PC-9 (cell line): ENCODE measurements at places on chromosomes 6 and 20.

DNA sequence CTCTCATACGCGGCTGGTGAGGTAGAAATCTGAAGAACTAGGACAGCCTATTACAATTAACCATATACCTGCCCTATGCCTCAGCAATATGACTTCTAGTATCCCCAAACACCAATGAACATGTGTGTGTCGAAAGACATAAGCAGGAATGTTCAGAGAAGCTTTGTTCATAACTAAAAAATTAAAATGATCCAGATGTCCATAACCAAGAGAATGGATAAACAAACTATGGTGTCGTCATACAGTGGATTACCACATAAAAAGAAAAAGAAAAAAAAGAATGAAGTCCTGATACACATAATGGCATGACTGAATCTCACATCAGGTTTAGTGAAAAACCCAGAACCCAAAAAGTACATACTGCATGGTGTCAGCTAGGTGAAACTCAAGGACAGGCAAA, 73.9 kb downstream of the MDN1 start:
- DNase-seq, result no peak

DNA sequence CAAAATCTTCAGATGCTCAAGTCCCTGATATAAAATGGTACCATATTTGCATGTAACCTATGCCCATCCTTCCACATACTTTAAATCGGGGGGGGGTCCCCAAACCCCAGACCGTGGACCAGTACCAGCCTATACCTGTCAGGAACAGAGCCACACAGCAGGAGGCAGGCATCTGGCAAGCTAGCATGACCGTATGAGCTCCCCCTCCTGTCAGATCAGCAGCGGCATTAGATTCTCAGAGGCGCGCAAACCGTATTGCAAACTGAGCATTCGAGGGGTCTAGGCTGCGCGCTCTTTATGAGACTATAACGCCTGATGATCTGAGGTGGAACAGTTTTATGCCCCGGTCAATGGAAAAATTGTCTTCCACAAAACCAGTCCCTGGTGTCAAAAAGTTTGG, 30.7 kb downstream of the FGD2 start:
- DNase-seq, result no peak

- peak; percentile 66 for DNase-seq
Observed at GRCh38 chr6:158220786-158221442, 52.8 kb downstream of the GTF2H5 start.

DNA sequence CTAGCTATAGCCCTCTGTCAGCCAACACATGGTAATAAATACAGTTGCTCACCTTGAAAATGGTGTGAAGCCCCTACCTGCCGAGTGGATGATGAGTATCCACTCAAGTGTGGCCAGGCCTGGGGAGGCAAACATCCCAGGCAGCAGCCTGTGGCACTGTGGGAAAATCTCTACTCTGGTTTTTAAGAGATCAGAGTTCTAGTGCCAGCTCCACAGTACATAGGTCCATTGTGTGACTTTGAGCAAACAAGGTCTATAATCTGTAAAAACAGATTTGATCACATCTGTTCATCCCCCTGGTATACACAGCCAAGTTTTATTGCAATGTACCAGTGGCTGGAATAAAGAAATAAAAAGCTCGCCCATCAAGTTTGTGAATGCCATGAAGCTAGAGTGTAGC, 82.7 kb upstream of the ARMC2 start:
- no peak for DNase-seq

DNA sequence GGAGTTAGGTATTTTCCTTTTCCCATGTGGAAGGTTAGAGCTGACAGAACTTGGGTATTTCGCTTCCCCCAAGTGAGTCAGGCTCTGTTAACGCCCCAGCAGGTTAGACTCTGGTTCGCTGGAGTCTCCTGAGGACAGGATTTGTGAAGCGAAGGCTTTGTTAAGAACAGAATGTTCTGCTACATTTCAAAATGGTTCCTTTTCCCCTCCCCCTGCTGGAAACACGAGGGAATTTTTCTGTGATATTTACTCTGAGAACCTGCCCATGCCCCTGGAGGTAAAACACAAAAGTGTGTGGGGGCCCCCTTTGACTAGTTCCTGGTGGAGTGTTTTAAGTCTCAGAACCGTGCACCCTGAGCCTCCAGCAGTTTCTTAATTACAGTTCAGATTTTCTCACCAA, 731.4 kb upstream of the CITED2 start:
- no peak for DNase-seq

DNA sequence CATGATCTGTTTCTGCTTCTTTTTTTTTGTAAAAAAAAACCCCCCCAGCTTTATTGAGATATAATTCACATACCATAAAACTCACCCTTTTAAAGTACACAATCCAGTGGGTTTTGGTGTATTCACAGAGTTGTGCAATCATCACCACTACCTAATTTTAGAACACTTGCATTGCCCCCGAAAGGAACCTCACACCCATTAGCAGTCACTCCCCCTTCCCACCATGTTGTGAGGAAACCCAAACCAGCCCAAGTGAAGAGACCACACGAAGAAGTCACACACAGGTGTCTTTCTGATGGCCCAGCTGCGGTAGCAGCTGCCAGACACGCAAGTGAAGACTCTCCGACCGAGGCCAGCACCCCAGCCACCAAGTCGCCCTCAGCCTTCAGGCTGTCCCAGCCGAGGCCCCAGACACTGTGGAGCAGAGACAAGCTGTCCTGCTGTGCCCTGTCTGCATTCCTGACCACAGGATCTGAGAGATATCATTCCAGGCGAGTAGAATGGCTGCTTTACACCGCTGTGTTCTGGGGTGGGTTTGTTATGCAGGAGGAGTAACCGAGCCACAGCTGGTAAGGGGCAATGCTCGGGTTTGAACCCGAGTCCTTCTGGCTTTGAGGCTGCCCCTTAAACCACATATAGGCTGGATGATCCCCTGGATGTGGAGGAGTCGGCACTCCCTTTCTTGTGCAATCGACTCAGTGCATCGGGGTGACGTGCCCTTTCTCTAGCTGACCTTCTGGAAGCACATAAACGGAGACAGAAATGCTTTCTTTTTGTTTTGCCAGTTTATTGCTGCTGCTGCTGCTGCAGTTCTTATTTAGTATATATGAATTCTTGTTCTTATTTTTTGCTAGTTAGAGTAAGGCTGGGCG, 59.1 kb upstream of the PTPN1 start:
- peak; percentile 54 for DNase-seq

DNA sequence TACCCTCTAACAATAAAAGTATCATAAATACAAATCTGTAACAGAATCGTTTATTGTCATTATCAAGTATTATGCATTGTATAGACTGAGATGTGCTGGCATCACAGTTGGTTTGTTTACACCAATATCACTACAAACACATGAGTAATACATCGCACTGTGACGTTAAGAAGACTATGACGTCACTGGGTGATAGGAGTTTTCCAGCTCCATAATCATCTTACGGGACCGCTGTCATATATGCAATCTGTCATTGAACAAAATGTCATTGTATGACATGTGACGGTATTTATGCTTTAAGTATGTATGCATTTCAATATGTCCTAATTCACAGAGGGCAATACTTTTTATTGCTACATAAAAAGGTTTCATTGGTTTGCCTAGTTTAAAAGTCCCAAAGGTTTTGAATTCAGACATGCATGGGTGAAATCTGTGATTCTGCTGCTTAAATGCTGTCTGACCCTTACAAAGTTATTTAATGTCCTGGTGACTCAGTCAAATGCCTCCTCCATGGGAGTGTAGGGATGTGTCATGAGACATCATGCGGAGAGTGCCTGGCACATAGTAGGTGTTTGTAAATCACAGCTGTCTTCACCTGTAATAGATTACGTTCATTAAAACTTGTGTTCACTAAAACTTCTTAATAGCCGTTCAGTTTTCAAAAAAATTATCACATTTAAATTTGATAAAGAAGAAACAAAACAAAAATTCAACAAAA, 160.7 kb upstream of the PDE10A start:
- DNase-seq, result no peak

DNA sequence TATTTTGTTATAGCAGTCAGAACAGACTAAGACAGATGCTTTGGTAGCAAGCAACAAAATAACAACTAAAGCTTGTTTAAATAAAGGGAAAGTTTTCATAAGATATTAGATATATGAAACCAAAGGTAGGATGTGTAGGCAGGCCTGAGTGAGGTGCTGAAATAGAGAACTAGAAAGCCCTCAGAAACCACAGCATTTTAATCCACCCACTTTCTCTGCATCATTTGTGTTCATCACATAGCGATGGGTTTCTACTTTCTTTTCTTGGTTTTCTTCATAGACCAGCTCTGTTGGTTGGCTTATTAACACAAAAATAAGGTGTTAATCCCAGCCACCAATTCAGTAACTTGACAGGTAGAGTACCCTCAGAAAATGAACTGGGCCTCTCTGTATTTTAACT, 58.6 kb downstream of the RPS12 start:
- DNase-seq, result no peak

DNA sequence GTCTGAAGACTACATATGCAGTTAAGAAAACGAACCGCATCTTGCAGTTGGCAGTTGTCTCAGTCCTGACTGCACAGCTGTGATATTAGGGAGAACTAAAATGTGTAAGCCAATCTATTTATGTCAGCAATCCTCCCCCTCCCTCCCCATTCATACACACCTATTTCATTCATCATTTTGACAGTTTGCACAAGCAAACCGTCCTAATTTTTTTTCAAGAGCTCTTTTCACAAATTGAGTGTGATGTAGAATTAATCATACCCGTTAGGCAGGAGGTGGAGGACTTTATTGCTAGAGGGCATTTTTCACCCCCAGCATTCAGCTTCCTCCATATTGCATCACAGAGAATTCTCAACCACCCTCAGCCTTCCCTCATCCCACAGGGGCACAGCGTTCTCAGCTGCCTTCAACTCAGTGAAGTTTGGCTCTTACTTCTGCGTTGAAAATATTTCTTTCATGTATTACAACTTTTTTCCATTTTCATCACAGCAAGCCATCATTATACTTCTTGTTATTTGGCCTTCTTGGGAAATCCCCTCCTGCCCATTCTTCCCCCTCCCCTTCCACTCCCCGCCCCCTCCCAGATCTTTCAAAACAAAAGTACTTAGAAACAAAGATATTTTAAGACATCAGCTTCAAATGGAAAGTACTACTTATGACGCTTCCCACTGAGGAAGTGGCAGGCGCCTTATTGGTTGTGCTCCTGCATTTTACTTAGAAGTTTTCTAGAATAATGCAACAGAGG, 37.5 kb downstream of the NOX3 start:
- DNase-seq, result peak; percentile 3

- no peak for DNase-seq
Observed at GRCh38 chr6:2028457-2029038, 216.9 kb downstream of the GMDS start.

DNA sequence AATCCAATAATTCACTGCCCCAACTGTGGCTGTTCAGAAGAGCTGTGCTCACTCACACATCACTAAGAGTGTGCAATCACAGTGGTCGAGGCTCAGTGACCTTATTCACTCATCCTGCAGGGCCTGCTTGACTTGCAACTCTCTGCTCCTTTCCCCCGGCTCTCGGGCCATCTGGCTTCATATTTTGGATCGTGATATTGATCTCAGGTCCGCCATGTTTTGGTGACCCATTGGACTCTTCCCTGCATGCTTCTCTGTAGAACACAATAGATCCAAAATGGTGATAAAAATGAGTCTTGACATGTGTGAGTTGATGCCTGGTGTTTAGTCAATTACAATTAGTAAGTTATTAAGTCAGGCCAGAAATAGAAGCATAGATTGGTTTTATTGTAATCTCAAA, 313.9 kb upstream of the SOX4 start:
- DNase-seq, result no peak

GRCh38 chr6:166927240-166927934, 29.0 kb downstream of the RNASET2 start:
- no peak for DNase-seq

DNA sequence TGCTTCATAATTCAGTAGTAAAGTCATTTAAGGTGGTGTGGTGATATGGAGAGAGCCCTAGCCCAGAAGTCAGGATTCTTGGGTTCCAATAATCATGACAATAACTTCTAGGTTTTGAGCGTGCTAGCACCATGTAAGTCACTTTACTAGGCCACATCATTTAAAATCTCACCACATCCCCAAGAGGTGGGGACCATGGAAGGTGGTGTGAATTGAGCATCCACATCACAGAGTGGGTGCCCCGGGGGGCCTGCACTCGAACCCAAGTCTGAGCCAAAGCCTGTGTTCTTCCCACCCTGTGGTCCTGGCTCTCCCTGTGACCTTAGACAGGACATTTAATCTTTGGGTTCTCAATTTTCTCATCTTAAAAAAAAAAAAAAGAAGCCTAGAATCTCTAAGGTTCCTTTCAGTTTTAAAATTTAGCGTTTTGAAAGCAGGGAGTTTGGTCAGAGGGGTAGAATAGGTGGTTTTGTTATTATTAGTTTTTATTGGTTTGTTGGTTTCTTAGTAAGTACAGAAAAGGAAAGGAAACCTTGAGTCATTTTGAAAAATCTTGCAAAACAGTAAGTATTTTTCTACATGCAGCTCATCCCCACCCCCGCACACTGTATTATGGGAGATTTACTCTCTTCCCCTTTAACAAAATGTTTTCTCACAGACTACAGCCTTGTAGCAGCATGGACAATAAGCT, 26.4 kb downstream of the ARMC2 start:
- DNase-seq, result no peak

GRCh38 chr6:4318321-4318720, 182.9 kb upstream of the ECI2 start:
- DNase-seq, result no peak

GRCh38 chr6:166408936-166409755, 26.4 kb upstream of the MPC1 start:
- no peak for DNase-seq

DNA sequence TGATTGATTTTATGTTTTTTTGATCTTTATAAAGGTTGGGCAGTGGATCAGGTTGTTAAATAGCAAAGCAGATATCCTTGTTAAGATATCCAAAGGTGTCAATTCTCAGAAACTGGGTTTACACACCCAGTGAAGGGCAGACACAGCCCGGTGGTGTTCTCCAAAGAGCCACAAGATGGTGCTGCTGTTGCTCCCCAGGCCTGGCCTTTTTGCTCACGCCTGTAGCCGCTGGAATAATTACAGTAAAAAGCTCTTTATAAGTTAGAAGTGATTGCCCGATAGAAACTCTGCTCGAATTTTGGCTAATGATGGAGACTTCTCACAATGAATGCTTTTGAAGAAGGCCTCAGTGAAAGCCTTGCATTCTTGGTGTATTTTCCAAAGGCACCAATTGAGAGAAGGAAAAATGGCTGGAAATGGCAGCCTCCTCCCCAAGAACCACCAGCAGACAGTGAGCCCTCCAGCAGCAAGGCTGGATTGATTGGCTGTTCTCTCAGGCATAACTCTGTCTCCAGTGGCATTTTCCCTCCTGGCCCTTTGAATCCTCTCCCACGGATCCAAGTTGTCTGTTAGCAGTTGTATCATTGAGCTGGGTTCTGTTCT, 120.5 kb upstream of the CHD6 start:
- DNase-seq, result no peak

DNA sequence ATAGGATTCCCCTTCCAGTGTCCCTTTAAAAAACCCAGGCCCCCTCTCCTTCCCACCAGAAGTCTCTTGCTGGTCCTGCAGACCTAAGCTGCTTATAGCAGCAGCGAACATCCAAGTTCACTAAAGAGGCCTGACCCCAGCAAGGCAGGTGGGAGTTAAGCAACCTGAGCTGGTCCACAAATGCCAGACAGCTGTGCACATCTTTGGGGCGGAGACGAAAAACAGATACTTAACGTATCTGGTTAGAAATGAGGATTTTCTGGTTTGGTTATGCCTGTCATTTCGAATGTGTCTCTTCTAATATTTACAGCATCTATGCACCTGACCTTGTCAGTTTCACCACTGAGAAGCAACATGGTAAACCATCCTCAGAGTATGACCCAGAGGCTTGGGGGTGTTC, 87.8 kb downstream of the SLC2A10 start:
- no peak for DNase-seq
